ENCODE measurements at places on chromosomes 1 and 21.
A peak's percentile ranks its signal among the peaks of the same experiment; 100 is the strongest.

- DNase-seq = no peak
Observed at GRCh38 chr1:119632841-119633240, 15.2 kb downstream of the ZNF697 start.

DNA sequence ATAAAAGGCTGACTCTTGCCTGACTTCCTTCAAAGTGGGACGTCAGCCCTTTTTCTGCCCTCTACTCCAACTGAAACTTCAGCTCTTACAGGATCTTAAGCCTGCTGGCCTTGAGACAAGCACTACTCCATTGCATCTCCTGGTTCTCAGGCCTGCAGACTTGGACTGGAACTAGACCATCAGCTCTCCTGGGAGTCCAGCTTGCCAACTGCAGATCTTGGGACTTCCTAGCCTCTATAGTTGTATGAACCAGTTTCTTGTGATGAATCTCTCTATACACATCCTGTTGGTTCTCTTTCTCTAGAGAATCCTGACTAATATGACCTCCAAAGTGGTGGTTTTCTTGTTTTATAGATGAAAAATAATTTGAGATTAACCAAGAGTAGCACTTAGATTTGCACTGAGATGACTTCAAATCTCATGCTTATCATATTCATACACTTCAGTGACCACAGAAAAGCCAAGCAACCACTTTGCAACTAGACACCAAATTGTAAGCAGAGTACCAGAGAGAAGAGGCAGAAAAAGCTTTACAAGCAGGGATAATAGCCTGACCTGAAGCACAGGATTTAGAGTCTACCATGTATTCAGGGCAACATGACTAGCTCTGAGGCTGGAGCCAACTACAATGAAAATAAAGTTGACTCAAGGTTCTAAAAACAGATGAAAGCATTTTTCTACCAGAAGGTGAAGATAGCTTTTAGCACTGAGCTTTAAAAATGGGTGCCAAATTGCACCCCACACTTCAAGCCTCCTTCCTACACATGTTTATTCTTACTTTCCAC, 661.3 kb upstream of the USP24 start:
- no peak for DNase-seq

GRCh38 chr1:2802421-2802961, 998 bp upstream of the TTC34 start:
- DNase-seq = no peak

- DNase-seq = peak; percentile 69
Observed at GRCh38 chr1:206066479-206067171, 13.7 kb downstream of the RHEX start.

GRCh38 chr1:156226782-156227181, 14.0 kb downstream of the PMF1 start:
- DNase-seq = no peak

GRCh38 chr1:21490774-21491487, 18.3 kb upstream of the ALPL start:
- peak; percentile 49 for DNase-seq

GRCh38 chr21:25589887-25590286, 17.4 kb downstream of the MRPL39 start:
- peak; percentile 19 for DNase-seq

DNA sequence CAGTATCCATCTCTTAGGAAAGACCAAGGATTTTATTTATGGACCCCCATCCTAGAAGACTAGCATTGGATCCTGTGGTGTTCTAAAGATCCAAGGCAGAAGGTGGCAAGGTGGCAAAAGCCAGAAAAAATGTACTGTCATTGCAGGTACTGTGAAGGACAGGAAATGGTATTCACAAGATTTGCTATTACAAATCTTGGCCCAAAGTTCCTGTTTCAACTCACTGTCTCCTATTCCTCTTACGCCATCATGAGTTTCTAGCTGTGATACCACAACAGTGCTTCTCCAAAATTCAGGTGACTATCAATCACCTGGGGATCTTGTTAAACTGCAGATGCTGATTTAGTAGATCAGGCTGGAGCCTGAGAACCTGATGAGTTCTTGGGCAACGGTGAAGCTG, 21.4 kb downstream of the ACP6 start:
- DNase-seq = no peak

GRCh38 chr21:34807146-34807880, 138.5 kb downstream of the CLIC6 start:
- peak; percentile 92 for DNase-seq

DNA sequence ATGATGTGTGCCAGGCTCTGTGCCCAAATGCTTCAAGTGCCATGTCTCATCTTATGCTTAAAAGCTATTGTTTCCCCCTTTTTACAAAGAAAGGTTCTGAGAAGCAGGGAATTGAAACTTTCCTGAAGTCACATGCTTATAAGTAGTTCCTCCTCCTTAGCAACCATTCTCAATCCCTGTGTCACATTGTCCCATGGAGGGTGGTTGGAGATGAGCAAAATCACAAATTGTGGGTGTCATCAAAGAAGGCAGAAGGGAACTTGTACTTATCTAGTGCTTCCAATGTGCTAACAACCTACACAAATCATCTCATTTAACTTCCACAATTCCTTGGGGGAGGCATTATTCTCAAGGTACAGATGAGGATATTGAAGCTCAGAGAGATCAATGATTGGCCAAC, 10.1 kb upstream of the ERICH3 start:
- DNase-seq = peak; percentile 15

All from suppressor macrophage treated with lipopolysaccharide for 4 hours (primary cell).